Chondrocyte (in vitro differentiated cells): ENCODE measurements at places on chromosomes 4 and X.

DNA sequence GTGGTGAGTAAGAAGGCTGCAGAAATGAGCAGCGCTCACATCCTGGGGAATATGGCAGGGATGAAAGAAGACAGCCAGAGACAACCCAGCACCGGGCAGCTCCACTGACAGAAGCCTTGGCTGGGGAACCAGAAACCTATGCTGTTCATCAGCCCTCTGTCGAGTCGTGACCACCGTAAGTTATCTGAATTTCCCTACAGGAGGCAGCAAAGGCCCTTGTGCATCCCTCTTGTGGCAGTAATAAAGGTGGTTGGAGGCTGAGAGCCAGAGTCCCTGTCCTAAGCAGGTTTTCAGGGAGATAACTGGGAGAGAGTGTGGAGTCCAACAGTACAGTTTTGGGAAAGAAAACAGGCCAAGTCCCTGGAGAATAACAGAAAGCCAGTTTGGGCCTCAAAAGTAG lies 194.0 kb upstream of the BOD1L1 start:
- no peak for DNase-seq

GRCh38 chr4:146446555-146446954 lies 75.2 kb downstream of the SLC10A7 start:
- DNase-seq, result no peak

- no peak for DNase-seq
Measured at GRCh38 chr4:84849051-84849640, 117.3 kb downstream of the WDFY3 start.

GRCh38 chrX:16075087-16075486 lies 48.3 kb upstream of the GRPR start:
- no peak for DNase-seq

DNA sequence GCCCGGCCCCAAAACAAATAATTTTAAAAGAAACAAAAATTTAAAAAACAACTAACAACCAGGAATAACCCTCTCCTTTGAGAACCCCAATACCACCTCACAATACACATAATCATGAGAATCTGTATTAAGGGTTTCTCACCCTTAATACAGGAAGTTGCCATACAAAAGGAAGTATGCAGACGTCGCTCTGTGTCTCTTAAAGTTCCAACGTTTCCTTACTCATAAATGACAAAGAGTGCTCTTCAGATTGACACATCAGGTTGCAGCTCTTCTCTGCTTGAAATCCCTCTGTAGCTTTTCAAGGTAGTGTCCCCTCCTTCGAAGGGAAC lies 73.9 kb upstream of the IRF2 start:
- DNase-seq, result no peak

DNA sequence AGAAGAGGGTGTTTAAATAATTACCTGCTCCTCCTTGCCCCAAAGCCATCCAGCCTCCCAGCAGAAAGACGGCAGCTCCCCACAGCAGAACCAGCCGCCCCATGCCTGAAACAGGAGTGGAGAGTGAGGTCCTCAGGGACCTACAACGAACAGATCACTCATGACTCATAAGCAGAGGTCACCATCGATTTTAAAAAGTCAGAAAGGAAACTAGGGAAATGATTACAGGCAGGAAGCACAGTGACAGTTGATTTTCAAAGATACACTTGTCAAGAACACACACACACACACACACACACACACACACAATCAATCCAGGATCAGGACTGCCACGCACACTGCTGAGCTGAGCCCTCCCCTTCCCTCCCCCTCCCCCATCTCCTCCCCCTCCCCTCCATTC lies at the start of gene CRLF2:
TSS of gene CRLF2 (minus strand) at position 118 of the 400 bp plus-strand sequence. CDS start at position 103, 15 bp downstream.
- DNase-seq, result peak; percentile 20

DNA sequence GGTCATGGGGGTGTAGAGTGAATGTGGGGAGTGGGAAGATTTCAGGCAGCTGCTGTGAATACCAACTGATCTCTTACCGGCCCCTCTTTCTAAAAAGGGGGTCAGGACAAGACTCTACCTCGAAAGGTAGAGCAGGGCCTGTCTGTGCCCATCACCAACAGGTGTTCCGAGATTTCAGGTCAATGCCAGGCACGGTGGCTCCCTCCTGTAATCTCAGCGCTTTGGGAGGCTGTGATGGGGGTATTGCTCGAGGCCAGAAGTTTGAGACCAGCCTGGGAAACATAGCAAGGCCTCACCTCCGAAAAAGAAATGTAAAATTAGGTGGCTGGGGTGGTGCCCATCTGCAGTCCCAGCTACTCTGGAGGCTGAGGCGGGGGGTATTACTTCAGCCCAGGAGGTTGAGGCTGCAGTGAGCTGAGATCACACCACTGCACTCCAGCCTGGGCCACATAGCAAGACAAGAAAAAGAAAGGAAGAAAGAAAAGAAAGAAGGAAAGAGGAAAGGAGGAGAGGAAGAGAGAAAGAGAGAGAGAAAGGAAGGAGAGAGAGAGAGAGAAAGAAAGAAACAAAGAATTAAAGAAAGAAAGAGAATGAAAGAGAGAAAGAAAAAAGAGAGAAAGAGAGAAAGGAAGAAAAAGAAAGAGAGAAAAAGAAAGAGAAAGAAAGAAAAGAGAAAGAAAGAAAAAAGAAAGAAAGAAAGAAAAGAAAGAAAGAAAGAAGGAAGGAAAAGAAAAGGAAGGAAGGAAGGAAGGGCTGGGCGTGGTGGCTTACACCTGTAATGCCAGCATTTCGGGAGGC lies 50.1 kb downstream of the CRLF2 start:
- DNase-seq, result no peak

DNA sequence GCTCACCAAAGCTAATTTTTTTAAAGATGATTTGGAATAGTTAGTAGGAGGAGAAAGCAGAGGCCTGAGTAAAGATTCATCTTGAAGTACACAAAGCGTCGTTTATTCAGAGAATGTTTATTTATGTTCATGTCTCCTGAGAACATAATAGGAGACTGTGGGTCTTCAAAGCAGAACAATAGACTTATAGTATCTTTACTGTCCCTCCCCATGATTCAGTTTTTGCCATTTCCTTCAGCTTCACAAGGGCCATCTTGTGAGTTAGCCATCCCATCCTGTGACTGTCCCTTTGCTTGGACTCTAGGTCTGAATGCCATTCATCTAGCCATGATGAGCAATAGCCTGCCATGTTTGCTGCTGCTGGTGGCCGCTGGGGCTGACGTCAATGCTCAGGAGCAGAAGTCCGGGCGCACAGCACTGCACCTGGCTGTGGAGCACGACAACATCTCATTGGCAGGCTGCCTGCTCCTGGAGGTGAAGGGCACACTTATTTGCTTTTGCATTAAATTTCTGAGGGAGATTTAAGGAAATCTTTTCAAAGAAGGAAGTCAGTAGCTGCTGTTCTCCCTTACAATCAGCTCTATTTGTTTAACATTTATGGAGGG lies 105.8 kb downstream of the NFKB1 start:
- no peak for DNase-seq

DNA sequence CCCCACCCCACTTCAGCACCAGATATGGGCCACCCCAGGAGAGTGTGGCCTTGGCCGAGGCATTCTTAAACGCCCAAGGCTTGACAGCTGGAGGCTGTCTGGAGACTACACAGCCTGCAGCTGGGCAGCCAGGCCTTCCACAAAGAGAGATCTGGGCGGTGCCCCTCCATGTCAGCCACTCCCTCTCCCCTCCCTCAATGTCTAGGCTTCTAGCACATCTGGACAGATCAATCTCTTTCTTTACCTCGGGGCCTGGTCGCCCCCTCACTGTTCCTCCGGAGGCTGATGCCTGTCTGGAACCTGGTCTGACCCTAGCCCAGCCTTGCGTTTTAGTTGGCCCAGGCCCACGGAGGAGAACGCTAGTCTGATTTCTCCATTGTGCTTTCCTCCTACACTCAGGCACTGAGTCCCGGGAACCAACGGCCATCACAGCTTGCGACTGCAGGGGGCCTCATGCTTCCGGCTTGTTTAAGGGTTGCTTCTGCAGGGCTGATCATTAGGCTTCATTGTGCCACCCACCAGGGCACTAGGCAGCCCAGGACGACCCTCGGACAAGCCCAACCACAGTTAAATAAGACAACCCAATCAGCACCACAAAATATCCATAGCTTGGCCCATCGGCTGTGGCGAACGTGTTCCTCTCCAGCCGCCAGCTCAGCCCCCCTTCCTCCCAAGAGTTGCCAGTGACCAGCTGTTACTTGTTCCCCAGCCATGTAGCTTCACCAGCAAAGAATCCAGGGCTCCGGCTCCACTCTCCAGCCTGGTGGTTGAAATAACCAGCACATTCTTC lies 200.6 kb downstream of the BCOR start:
- DNase-seq, result no peak

DNA sequence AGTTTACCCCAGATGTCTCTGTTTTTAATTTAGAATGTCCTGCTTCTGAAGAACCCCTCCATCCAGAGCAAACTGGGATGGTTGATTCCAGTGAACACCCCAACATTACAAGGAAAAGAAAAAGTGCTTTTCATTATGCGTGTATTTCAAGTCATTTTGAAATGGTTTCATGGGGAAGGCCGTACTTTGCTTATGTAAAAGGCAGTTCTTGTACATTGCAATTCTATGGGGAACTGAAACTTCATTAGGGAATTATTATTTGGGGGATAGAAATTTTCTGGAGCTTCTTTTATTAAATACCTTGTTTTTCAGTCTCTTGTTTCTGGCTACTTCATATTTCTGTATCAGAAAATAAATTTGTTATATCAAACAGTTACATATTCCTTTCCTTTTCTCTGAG lies 96.9 kb upstream of the ZNF518B start:
- DNase-seq, result no peak

DNA sequence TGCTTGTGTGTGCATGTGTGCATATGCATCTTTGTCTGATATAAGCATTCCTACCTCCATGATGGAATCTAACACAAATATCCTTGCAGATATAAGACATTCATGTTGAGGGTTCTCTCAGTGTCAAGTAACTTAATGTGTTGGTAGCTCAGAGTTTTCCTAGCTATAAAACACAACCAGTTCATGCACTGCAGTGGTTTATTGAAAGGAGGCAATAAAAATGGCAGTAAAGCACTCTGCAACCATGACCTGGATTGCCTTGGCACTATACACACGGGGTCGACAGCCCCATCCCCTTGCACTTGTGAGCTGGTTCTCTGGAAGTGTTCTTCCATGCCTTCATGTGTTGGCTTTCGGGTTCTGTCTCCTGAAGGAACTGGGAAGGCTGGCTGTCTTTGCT lies 38.9 kb downstream of the GPC4 start:
- DNase-seq, result no peak

- DNase-seq, result no peak
Measured at GRCh38 chr4:157196046-157196445, 24.5 kb upstream of the GRIA2 start.

GRCh38 chr4:70706516-70706915 lies 15.2 kb upstream of the RUFY3 start:
- DNase-seq, result no peak

- DNase-seq, result no peak
Measured at GRCh38 chr4:179028321-179028720, 1586.1 kb upstream of the AGA start.

DNA sequence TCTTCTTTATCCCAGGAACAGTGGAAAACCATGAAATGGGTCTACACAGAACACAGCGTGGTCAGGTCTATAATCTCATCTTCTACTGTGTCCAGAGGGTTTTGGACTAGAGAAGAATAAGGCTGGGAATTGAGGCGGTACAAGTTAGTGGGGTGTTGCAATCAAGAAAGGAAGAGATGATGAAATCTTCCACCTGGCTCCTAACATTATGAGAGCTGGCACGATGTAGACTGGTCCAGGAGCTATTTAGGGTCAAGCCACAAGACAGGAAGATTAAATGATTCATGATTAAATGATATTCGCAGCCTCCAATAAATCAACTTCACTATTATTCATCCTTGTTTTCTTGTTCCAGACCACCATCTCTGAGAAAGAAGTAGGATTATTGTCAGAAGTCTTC lies 88.0 kb downstream of the ARSF start:
- DNase-seq, result no peak

DNA sequence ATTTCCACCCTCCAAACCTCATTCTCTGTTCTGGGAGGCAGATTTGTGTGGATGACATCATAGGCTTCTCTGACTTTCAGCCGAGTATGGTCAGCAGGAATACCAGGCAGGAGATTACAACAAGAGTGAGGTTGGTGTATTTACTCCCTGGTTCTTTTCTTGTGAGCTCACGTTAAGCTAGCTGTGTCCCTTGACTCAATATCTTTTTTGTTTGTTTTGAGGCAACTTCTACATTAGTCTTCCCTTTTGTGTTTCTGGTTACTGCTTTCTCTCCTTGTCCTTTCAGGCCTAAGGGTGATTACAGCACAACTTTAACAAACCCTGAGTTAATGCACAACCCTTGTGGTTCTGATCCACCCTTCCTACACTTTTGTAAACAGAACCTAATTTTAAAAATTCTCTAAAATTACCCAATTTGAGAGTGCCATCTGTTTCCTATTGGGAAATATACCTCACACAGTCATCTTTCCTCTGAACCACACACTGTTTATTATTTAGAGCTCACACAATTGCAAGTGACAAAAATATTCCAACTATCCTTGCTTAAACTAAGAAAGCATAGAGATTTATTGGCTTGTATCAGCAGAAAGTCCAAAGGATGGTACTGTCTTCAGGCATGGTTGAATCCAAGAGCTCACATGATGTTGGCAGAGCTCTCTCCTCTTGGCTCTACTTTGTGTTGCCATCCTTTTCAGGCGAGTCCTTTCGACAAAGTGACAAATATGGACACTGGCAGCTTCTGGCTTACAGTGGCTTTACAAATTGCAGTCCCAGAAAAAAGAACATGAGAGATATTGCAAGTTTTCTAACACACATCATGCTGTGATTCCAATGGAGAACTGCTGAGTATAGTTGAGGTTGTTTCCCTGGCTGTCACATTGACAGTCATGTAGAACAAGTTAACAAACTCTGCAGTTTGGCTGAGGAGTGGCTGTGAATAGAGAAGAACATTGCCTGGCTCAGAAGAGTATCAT lies 150.5 kb upstream of the DDIT4L start:
- no peak for DNase-seq

DNA sequence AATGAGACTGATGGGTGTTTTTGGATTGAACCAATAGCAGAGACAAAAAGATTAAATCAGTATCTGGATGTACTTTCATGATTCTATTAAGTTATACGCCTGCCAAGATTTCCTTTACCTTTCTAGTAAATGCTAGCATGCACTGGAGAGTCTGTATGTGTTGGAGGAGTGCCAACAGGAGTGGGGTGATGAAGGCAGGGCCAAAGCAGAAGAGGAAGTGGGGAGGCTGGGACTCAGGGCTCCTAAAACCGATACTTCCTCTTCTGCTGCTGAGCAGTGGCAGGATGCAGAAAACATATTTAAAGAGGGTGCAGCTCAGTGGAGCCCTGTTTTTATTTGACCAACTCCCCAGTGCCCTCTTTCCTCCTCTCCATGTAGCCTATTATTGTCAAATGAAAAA lies 5.6 kb downstream of the CYSLTR1 start:
- no peak for DNase-seq

GRCh38 chrX:19832191-19832965 lies 55.0 kb downstream of the SH3KBP1 start:
- DNase-seq, result no peak

DNA sequence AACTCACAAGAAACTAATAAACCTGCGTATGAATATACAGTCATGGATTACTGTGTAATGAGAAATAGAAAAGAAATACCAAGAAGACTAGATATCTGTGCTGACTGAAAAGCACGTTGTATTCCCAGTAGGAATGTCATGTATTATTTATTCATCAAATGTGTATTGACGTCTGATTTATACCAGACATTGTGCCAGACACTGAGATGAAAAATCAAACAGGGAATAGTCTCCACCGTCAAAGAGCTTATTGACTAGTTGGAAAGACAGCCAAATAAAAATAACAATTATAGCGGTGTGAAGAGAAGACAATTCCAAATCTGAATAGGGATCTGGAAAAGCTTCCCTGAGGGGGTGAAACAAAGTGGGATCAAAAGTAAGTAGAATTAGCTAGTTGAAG lies 687.6 kb downstream of the C4orf33 start:
- no peak for DNase-seq

GRCh38 chrX:107014936-107015335 lies 14.9 kb upstream of the MORC4 start:
- no peak for DNase-seq
